Activated T-helper 1 cell treated with anti-CD3 and anti-CD28 coated beads, Interleukin-2, amount 50 U/mL, for 16 hours (primary cell): ENCODE measurements at places on chromosomes 13 and 19.

GRCh38 chr19:42140125-42140754 is 8.0 kb upstream of the POU2F2 start:
- no peak for DNase-seq

- DNase-seq, result no peak
Observed at GRCh38 chr19:37813340-37813739, 34.0 kb upstream of the ZNF573 start.

GRCh38 chr13:41506312-41506711 is 49.0 kb downstream of the RGCC start:
- no peak for DNase-seq

DNA sequence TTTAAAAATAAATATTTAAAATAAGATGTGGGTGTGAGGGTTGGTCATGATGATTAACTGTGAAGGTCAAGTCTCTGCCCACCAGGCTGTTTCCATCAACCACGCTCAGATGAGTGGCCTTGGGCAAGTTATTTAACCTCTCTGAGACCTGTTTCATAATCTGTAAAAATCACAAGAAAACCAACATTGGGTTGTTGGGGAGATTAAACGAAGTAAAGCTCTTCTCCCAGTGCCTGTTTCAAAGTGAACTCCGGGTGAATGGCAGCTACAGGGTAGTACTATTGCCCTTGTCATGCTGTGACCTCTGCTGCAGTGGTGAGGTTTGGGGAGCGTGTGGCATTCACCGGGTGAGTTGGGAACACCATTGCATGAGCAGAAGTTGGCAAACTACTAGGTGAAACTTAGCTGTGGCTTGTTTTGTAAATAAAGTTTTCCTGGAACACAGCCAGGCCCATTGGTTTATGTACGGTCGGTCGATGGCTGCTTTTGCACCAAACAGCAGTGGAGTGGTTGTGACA is 153.2 kb downstream of the USP12 start:
- no peak for DNase-seq

DNA sequence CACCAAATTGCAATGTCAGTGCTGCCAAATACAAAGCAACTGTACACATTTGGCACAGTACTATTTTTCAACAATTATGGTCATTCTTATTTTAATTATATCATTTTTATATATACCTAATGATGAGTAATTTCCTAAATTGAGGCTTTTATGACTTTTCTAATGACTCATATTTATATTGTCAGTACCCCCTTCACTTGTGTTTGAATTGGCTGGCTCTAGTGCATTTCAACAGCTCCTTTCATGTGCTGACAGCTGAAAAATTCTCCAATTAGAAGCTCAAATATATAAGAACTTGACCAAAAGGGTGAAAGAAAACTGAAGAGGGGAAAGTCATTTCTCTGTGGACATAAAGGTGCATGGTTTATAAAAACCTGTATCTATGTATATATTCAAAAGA is 263.3 kb downstream of the SLITRK1 start:
- no peak for DNase-seq

DNA sequence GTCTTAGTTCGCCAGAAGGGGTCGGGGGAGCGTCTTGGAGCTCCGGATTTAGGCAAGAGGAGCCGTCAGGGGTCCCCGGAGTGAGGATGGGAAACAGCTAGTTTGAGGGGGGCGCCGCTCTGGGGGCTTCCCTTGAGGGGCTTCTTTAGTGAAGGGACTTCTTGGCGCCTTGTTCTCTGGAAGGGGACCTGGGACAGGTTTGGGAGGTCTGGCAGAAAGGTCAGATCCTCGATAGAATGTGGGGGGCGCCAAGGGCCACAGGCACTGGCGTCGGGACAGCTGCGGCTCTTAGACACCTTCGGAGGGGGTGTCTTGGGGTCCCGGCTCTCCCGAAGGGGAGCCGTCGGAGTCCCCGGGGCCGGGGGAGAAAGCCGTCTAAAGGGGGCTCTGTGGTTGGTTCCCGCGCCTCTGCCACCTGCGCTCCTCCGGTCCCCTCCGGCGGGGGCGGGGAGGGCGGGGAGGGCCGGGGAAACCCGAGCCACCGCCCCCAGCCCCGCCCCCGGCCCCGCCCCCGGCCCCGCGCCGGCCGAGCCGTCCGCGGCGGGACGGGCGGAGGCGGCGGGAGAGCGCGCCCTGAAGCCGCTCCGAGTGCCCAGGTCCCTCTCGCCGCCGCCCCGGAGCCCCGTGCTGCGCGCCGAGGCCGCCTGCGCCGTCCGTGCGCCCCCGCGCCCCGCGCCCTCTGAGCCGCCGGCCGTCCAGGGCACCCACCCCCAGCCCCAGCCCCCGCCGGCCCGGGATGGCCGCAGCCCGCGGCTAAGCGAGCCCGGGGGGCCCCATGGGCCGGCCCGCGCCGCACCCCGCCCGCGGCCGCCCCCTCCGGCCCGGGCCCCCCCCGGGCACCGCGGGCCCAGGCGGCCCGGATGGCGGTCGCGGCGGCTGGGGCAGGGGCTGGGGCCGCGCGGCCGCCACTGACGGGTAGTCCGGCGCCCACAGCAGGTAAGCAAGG is at the start of gene NRTN:
Gene NRTN (plus strand): TSS at position 552 of the 946 bp plus-strand sequence. CDS start 19,099 bp downstream, outside the sequence.
- peak; percentile 42 for DNase-seq

DNA sequence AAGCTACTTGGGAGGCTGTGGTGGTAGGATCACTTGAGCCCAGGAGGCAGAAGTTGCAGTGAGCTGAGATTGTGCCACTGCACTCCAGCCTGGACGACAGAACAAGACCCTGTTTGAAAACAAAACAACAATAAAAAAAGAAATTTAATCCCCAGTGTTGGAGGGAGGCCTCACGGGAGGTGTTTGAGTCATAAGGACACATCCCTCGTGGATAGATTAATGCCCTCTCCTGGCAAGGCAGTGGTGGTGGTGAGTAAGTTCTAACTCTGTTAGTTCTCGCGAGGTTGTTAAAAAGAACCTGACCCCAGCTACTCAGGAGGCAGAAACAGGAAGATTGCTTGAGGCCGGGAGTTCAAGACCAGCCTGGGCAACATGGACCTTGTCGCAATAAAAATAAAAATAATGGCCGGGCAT is 27.6 kb upstream of the SIN3B start:
- DNase-seq, result no peak

DNA sequence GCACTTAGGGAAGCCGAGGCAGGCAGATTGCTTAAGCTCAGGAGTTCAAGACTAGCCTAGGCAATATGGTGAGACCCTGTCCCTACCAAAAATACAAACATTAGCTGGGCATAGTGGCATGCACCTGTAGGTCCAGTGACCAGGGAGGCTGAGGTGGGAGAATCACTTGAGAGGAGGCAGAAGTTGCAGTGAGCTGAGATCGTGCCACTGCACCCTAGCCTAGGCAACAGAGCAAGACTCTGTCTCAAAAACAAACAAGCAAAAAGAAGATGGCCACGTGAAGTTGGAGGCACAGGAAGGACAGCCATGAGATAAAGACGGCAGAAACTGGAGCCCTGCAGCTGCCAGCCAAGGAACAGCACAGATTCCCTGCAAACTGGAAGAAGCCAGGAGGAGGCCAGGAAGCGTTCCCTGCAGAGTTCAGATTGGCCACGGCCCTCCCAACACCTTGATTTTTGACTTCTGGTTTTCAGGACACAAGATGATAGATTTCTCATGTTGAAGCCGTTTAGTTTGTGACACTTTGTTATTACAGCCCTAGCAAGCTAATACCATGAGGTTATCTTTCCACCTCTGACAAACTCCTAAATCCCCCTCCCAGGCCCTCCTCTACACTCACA is 786.7 kb downstream of the UQCRFS1 start:
- no peak for DNase-seq

GRCh38 chr19:2986951-2987524 is 9.7 kb downstream of the TLE6 start:
- no peak for DNase-seq

- DNase-seq, result no peak
Observed at GRCh38 chr13:58953638-58954037, 1210.1 kb downstream of the DIAPH3 start.
